ENCODE measurements at places on chromosomes 6 and 20. TPM values are rescaled to one million over a fixed set of nuclear protein-coding genes. Genes with fewer than 3 reads are reported as not detected.
A peak's percentile ranks its signal among the peaks of the same experiment; 100 is the strongest.

The PLCB1 gene
- total RNA-seq, result 13.4 TPM

The HACE1 gene
- 26.3 TPM for total RNA-seq

The CEP85L gene
- total RNA-seq, result 18.5 TPM

The GSTA3 gene
- total RNA-seq, result not detected

The SLC35D3 gene
- total RNA-seq, result not detected

The PRR18 gene
- total RNA-seq, result not detected

The RCAN2 gene
- total RNA-seq, result 5.6 TPM

The HLA-DRB1 gene
- under 0.01 TPM for total RNA-seq

The ABHD16B gene
- total RNA-seq, result not detected

- no peak for DNase-seq
These were observed 9.9 kb upstream of the SDCBP2 start for GRCh38 chr20:1338801-1339200.

DNA sequence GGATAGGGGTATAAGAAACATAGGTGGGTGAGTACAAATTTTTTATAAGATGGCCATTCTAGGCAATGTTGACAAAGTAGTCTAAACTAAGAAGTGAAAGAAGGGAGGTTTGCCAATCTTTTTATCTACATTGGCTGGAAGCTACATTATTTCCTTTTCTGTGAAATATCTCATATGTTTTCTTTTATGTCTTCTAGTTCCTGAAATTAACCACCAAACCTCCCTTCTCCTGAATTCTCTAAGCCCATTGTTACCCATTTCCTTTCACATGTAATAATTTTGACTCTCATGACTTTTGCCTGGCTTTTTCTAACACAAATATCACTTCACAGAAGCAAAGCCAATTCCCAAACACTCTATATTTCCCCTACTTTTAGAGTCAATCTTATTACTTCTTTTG, 496.2 kb upstream of the JAG1 start:
- no peak for DNase-seq

DNA sequence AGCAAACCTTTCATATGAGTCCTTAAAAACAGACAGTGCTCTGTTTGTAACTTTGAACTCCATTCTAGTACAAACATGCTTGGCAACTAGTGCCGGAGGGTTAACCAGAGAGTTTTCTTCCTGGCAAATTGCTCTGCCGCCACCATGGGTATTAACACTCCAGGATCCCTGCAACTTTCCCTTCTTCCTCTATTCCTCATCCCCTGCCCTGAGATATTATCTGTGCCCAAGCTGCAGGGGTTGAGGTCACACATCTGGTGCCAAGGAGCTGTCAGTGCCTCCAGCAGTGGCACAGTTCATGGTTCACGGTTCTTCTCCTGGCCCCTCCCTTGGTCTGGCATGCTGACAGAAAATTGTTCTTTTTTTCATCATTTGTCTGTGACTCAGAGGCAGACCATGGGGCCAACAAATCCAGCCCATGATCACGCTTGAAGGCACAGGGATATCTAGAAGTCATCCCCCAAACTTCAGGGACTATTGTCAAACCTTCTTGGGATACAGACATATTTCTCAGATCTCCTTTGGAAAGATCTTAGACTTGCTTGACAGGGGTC, 77.5 kb downstream of the ATXN1 start:
- peak; percentile 81 for DNase-seq

GRCh38 chr6:111428811-111429210, 54.2 kb downstream of the REV3L start:
- DNase-seq, result no peak

GRCh38 chr6:1233924-1234323, 78.0 kb upstream of the FOXQ1 start:
- DNase-seq, result no peak

GRCh38 chr6:129606664-129607063, 103.3 kb downstream of the ARHGAP18 start:
- DNase-seq, result peak; percentile 62

GRCh38 chr6:36888654-36889481, 3.1 kb downstream of the C6orf89 start:
- DNase-seq, result no peak

GRCh38 chr6:21771626-21772320, 178.2 kb downstream of the SOX4 start:
- peak; percentile 69 for DNase-seq

GRCh38 chr20:48616481-48616880, 211.3 kb downstream of the PREX1 start:
- no peak for DNase-seq

GRCh38 chr20:57831326-57831992, 121.6 kb upstream of the PMEPA1 start:
- DNase-seq, result no peak

- peak; percentile 51 for DNase-seq
These were observed 1383.5 kb upstream of the DEFB115 start for GRCh38 chr20:29873946-29874345.

DNA sequence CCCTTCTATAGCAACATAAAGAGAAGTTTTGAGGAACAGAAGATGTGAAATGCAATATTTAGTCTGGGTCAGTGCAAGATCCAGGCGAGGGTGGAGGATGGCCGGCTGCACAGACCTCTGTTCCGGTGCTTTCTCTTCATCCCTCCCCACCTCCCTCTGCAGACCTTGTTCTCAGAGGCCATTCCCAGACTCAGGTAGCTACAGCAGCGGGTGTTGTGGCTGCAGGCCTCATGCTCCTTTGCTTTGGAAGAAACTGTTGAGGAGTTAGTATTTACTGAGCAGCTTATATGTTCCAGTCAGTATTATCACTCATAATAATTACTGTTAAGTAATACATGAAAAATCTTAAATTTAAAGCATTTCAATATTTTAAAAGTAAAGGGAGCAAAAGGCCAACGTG, 1.7 kb downstream of the BTN3A3 start:
- DNase-seq, result no peak

GRCh38 chr6:45421709-45422502, 44.2 kb upstream of the SUPT3H start:
- peak; percentile 81 for DNase-seq

- no peak for DNase-seq
These were observed 28.1 kb downstream of the NRSN1 start for GRCh38 chr6:24154121-24154520.
